ENCODE measurements at places on chromosomes 6 and 20.

- no peak for DNase-seq
Measured at GRCh38 chr6:124254941-124255685, 451.4 kb downstream of the NKAIN2 start.

- DNase-seq = no peak
Measured at GRCh38 chr20:16661756-16662155, 68.1 kb upstream of the SNRPB2 start.

DNA sequence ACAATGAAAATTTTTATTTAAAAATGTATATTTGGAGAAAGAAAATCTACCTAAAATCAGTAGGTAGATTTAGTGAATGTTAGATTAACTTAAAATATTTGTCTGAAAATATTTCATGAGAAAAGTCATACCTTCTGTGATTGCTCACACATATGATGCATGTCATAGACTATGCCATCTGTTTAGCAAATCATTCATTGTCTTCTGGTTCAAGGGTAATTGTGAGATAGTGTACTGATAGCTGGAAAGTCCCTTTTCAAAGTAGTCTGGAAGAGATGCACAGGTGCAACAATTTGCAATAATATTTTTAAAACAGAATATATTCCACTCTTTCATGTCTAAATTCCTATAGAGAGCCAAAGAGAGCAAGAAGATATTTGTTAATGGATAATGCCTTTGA is 21.0 kb upstream of the RNF217 start:
- DNase-seq = no peak

DNA sequence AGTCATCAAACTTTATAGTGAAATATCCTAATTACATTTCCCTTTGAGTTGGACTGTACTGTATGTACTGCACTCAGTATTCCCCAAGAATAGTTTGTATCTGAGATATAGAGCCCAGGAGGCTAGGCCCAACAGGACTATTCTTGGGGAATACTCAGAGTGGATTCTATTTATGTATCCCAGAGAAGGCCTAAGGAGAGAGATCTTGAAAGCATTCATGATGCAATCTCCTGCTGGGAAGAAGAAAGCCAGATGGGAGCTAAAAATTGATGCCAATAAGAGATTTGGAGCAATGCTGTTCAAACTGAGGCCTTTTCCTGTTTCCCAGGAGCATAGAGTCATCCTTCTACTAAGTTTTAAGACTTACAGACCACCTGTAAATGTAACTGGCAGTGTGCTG is 452.1 kb upstream of the PLCB4 start:
- no peak for DNase-seq

DNA sequence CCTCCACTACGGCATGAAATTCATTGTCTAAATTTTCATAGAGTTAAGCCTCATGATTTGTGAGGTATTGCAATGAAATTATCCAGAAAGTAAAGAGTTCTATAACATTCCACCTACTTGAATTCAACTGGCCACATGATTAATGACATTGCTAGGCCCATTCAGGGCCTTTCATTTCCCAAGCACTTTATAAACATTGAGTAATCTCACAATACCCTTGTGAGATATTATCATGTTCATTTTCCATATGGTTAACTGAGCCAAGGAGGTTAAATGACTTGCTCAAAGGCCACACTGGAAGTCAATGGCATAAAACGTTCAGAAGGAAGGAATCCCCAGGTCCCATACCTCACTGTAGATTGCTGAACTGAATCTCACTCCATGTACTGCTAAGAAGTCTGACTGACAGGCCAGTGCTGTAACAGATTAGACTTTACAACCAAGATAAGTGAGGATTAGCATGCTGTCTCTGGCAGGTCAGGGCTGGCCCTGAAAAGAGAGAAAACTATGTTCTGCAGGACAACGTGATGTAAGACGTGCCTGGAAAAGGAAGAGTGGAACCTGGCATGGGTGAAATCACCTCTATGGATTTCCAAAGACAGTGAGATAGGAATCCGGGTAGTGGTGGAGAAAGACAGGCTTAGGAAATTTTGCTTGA is 75.9 kb upstream of the SPACA1 start:
- DNase-seq = no peak

DNA sequence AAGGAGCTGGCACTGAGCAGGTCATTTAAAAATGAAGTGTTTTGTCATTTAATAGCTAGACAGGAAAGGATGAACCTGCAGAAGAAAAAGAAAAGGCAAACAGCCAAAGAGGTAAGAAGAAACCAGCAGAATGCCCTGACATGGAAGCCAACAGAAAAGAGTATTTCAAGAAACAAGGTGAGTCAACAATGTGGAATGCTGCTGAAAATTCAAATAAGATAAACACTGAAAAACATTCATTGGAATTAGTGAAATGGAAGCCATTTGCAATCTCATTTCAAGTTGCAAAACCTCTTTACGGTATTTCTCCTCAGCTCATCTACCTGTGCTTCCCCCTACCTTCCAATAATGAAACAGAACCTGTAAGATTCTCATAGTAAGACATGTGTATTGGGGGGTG is 59.6 kb downstream of the RWDD2A start:
- DNase-seq = no peak

DNA sequence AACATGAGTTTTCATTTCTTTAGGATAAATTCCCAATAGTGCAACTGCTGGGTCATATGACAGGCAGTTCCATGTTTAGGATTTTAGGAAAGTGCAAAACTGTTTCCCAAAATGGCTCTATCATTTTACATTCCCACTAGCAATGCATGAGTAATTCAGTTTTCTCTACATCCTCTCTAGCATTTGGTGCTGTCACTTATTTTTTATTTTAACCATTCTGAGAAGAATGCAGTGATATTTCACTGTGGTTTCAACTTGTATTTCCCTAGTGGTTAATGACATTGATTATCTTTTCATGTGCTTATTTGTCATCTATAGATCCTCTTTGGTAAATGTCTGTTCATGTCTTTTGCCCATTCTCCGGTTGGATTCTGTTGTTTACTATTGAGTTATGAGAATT is 82.7 kb downstream of the PHIP start:
- DNase-seq = no peak

GRCh38 chr6:3247255-3248146 is 11.2 kb upstream of the PSMG4 start:
- DNase-seq = no peak

- no peak for DNase-seq
Measured at GRCh38 chr20:4817230-4817671, 95.5 kb downstream of the PRND start.

DNA sequence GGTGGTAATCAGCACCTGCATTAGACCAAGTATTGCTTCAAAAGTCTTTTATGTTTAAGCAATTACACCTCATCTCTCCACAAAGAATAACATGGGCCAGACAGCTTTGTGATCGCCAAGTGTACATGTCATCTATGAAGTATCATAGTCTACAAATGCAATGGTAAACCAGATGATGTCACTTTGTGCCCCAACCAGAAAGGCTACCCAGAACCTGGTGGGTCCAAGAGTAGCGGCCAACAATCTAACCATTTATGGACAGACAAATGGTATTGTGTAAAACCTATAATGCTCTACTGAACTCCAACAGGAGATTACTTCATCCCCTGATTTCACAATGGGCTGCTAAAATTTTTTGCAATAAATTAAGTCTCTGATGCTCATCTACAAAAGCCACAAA is 295.9 kb downstream of the GMDS start:
- DNase-seq = no peak

GRCh38 chr20:6714279-6714711 is 53.2 kb upstream of the BMP2 start:
- no peak for DNase-seq

- DNase-seq = no peak
Measured at GRCh38 chr20:35432430-35432735, 5.6 kb downstream of the GDF5 start.

- no peak for DNase-seq
Measured at GRCh38 chr6:136990754-136991153, 54.0 kb downstream of the IL20RA start.

- DNase-seq = no peak
Measured at GRCh38 chr6:133474516-133474915, 233.4 kb downstream of the EYA4 start.

GRCh38 chr6:133764008-133764753 is 124.7 kb upstream of the TCF21 start:
- no peak for DNase-seq

- DNase-seq = no peak
Measured at GRCh38 chr6:39100358-39100757, 14.6 kb downstream of the SAYSD1 start.

- DNase-seq = peak; percentile 69
Measured at GRCh38 chr20:63973636-63974401, 4.1 kb upstream of the ZNF512B start.

GRCh38 chr6:159804504-159804903 is 4.4 kb downstream of the PNLDC1 start:
- no peak for DNase-seq

GRCh38 chr20:45041464-45042337 is 59.2 kb downstream of the KCNS1 start:
- no peak for DNase-seq

GRCh38 chr20:58077282-58077681 is 151.2 kb downstream of the ANKRD60 start:
- DNase-seq = no peak

GRCh38 chr6:101762851-101763250 is 369.3 kb downstream of the GRIK2 start:
- no peak for DNase-seq

GRCh38 chr6:168039849-168040248 is 39.2 kb downstream of the FRMD1 start:
- no peak for DNase-seq

DNA sequence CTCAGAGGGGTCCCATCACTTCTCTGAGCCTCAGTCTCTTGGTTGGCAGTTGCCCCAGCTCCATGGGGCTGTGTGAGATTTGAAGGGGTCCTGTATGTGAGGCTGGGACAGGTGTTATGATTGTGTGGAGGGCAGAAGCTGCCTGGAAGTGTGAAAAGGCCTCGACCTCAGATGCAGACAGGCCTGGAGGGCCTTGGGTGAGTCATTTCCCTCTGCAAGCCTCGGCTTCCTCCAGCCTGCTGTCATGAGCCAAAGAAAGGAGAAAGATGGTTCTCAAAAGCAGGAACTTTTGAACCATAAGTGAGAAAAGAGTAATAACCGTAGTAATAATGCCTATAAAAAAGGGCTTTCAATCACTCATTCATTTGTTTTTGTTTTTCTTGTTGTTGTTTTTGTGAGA is 37.5 kb downstream of the SNAI1 start:
- no peak for DNase-seq

- DNase-seq = no peak
Measured at GRCh38 chr20:57559289-57559634, 1.6 kb upstream of the PCK1 start.

DNA sequence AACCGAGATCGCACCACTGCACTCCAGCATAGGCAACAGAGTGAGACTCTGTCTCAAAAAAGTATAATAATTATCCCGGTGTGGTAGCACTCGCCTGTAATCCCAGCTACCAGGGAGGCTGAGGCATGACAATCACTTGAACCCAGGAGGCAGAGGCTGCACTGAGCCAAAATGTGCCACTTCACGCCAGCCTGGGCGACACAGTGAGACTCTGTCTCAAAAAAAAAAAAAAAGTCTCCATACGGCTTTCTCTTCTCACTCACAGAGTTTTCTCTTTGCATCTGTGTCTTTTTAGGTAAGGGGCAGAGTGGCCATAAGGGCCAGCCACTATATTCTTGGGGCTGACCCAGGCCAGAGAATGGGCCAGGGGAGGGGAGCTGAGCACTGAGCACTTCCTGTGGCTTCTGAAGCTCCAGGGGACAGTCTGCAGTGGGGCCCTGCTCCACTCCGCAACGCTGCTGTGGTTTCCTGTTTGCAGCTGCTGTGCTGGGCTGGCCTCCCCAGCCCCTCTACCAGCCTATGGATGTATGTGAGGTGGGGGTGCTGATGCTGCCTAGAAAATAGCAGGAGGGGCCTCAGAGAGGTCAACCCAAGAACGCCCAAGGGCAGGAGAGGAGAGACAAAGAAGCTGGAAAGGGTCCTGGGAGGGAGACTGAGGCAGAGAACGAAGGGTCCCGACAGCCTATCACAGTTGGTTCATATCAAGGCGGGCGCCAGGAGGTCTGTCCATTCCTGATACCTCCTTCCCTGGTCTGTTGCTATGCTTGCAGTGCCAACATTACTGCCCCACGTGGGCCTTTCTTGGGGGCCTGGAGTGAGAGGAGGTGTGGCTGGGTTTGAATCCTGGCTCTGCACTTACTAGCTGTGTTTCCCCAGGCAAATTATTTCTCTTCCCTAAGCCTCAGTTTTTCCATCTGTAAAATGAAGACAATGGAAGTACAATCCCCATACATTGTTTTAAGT is 16.0 kb downstream of the SLA2 start:
- no peak for DNase-seq

GRCh38 chr6:37302086-37302686 is 44.2 kb upstream of the TMEM217 start:
- no peak for DNase-seq

Measured in stimulated activated CD4-positive, alpha-beta T cell treated with anti-CD3 and anti-CD28 coated beads, TNF-alpha, amount 100 ng/mL, for 4 hours (primary cell).